ENCODE measurements at places on chromosomes 4 and X.
A peak's percentile ranks its signal among the peaks of the same experiment; 100 is the strongest.

GRCh38 chr4:112277705-112278448 is 7.8 kb downstream of the TIFA start:
- no peak for DNase-seq

GRCh38 chr4:56752985-56753384 is 68.5 kb downstream of the SPINK2 start:
- peak; percentile 45 for DNase-seq

GRCh38 chr4:28228561-28229491 is 1368.2 kb downstream of the STIM2 start:
- DNase-seq = no peak

GRCh38 chr4:97643179-97643578 is 500.1 kb downstream of the STPG2 start:
- no peak for DNase-seq

- DNase-seq = no peak
Measured at GRCh38 chrX:44651358-44651757, 108.7 kb upstream of the FUNDC1 start.

- DNase-seq = no peak
Measured at GRCh38 chrX:112759512-112759911, 79.8 kb upstream of the LHFPL1 start.

- no peak for DNase-seq
Measured at GRCh38 chr4:24896977-24897376, 15.9 kb downstream of the CCDC149 start.

GRCh38 chrX:69031971-69032391 is 133.3 kb downstream of the PJA1 start:
- no peak for DNase-seq

GRCh38 chr4:6799091-6799490 is 16.6 kb downstream of the KIAA0232 start:
- no peak for DNase-seq

- peak; percentile 15 for DNase-seq
Measured at GRCh38 chr4:168451744-168452390, 28.4 kb downstream of the DDX60L start.

DNA sequence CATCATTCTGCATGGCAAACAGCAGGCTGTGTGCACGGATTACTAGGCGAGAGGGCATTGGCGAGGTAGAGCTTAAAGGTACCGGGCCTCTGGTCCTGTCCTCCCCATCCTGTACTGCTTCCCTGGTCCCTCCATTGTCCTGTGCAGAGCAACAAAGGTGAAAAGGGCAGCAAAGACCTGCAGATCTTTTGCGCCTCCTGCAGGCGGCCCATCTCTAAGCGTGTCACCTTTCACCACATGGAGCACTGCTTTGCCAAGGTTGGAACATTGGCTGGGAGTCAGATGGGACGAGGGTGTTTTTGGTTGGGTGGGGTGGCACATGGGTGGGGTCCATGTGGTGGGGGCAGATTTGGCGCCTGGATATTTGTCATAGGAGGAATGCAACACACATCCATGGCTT is 64.7 kb upstream of the UXT start:
- no peak for DNase-seq

DNA sequence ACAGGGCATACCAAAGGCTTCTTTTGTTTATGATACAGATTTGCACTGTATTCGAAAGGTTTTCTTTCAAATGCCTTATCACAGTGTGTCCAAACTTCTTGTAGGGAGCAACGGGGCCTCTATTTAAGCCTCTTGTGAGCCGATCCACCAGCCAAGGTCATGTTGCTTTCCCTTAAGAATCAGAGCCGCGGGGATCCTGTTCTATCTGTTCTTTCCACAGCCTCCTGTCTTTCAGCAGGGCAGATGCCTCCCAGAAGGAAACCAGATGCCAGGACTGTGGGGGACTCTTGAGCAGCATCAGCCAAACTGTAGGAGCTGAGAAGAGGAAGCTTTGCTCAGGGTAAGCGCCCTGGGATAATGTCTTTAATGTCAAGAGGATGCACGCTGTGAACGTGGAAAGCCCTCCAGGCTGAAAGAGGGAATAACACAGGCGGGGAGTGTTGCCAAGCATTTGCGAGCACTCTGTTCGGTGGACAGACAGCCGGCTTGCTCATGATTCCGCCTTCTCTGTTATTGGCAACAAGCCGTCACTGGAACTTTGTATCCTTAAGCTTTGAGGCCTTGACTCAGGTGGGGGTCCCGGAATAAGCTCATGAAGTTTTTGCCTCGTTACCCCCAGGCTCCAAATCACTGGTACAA is 279.8 kb upstream of the FRG1 start:
- no peak for DNase-seq

GRCh38 chrX:150696331-150696730 is 3.1 kb downstream of the MTMR1 start:
- DNase-seq = no peak
